ENCODE measurements at places on chromosomes 6 and 20.
A peak's percentile ranks its signal among the peaks of the same experiment; 100 is the strongest.

DNA sequence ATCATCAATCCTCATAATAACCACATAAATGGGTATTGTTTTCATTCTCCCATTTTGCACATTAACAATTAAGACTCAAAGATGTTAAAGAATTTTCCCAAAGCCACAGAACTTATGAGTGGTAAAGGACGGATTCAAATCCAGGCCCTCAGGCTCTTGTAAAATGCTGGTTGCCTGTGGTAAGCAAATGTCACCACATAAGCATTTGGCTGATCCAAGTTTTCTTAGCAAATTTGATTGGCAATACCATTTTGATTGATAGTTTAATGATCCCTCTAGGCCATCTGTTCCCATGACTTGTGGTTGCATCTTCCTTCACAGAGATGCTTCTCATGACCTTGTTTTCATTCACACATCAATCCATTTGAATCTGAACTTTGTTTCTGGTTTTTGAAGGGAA is 252.0 kb upstream of the RIN2 start:
- DNase-seq, result no peak

DNA sequence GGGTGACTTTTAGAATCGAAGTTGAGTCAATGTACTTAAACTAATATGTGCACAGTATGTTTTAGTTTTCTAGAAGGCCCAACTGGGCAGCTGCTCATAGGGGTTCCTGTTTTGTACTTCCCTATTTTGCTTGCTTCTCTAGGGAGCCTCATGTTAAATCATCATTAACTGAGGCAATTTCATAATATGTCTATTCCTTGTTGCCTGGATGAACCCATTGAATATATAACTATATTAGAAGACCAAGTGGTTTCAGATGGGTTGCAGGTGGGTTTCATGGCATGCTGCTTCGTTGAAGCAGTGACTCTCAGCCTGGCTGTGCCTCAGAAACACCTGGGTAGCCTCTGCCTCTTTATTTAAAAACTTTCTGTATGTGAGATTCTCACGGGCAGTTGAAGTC is 22.2 kb downstream of the CARMIL1 start:
- DNase-seq, result no peak

- no peak for DNase-seq
These were observed 6.0 kb downstream of the GNMT start for GRCh38 chr6:42966571-42966970.

DNA sequence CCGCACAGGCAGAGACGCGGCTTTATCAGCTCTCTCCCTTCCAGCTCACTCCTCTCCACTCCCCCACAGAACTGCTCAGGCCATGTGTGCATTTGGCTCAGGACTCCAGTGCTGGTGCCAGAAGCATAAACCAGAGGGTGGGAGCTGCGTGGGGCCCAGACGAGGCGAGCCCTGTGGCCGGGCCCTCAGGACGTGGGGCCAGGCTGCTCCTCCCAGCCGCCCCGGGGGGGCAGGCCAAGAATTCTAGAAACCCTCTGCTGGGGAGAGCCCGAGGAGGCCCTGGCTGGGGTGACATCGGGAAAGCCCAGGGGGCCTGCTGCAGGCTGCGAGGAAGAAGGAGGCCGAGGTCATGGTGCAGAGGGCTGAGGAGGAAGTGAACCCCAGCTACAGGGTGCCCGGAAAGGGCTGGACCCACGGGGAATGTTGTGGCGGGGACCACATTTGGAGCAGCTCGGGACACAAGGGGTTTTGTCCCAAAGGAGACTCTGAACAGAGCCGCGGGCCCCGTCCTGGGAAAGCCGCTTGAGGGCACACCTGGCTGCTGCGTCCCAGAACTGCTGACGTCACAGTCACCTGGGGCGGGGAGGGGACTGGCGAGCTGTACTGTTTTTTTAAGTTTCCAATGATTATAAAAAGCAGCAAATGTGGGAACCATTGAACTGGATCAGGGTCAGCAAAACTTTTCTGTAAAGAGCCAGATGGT is 107.1 kb downstream of the BANF2 start:
- DNase-seq, result no peak

- DNase-seq, result no peak
These were observed 155.5 kb upstream of the DST start for GRCh38 chr6:56798163-56798562.

DNA sequence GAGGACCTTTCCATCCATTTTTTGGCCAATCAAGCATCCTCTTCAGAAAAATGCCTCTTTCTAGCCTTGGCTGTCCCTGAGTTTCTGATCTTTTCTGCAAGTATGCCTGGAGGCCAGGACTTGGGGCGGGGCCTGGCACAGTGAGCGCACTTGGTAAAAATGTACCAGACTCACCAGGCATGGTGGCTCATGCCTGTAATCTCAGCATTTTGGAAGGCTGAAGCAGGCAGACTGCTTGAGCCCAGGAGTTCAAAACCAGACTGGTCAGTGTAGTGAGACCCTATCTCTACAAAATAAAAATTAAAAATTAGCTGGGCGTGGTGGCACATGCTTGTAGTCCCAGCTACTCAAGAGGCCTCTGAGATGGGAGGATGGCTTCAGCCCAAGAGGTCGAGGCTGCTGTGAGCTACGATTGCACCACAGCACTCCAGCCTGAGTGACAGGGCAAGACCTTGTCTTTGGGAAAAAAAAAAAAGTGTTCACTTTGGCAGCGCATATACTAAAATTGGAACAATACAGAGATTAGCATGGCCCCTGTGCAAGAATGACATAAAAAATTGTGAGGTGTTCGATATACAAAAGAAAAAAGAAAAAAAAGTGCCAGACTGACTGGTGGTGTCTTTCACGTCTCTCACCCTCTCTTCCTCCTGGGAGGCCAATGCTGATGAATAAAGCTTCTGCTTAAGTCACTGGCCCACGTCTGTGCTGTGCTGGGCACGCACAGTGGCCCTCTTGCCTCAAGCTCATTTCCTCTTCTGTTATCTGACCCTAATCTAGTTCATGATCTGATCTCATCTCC is 18.1 kb upstream of the SLC9A8 start:
- peak; percentile 20 for DNase-seq

GRCh38 chr20:53917145-53918019 is 153.0 kb downstream of the BCAS1 start:
- no peak for DNase-seq

GRCh38 chr6:93581371-93581770 is 162.0 kb upstream of the EPHA7 start:
- DNase-seq, result no peak

- DNase-seq, result no peak
These were observed 97.6 kb upstream of the DEFB112 start for GRCh38 chr6:50147371-50147770.

GRCh38 chr6:124812067-124812466 is 150.2 kb upstream of the RNF217 start:
- no peak for DNase-seq

- DNase-seq, result no peak
These were observed 9.7 kb downstream of the NOTCH4 start for GRCh38 chr6:32214126-32214525.

DNA sequence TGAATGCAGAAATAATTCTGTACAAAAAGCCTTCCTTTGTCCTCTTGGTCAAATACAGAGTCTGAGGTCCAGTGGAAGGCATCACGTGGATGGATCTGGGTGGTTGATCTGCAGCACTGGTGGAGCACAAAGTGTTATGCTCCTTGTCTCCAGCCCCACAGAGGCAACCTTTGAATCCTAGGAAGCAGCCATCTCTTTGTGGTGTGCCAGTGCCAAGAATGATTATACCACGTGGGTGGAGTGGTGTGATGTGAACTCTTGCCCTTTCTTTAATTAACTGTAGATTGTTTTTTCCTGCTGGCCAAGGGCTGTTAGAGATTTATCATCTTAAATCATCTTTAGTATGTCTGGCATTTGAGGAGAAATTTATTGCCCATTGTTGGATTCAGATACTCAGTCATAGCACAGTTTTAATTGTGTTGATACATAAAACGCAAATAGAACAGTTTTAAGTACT is 31.1 kb downstream of the NCOA7 start:
- DNase-seq, result no peak

GRCh38 chr20:20229595-20229994 is 138.3 kb upstream of the INSM1 start:
- DNase-seq, result no peak

- no peak for DNase-seq
These were observed 7.5 kb downstream of the SNX5 start for GRCh38 chr20:17960927-17961586.

DNA sequence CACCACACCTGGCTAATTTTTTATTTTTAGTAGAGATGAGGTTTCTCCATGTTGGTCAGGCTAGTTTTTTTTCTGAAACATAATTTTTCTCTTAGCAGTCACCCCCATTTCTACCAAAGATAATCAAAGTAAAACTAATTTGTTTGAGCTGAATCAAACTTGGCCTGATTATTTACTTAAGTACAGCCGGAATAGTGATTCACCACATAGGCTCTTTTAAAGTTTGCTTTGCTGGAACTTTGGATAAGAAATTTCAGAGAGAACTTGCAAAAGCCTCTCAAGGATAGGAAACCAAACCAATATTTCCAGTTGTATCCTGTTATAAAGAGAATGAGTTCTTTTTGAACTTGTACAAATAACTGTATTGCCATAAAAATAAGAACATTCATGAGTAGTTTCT is 105.0 kb upstream of the SYNCRIP start:
- DNase-seq, result no peak

- DNase-seq, result peak; percentile 63
These were observed 5.0 kb downstream of the HLA-A start for GRCh38 chr6:29947077-29947980.

DNA sequence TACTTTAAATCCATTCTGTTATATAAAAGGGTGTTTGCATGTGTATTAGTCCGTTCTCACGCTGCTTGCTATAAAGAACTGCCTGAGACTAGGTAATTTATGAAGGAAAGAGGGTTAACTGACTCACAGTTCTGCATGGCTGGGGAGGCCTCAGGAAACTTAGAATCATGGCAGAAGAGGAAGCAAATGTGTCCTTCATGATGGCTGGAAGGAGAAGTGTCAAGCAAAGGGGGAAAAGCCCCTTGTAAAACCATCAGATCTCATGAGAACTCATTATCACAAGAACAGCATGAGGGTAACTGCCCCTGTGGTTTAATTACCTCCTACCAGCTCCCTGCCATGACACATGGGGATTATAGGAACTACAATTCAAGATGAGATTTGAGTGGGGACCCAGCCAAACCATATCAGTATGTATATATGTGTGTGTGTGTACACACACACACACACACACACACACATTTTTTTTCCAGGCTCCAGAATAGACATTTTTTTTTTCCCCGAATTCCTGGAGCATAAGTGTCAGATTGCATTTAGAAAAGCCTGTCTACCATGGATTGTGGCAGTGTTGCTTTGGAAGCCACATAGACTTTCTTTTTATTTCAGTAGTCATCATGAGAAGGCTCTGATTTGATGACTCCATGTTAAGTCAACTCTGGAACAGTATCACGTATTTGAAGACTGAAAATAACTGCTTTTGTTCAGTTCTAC is 31.5 kb downstream of the KDM1B start:
- no peak for DNase-seq

DNA sequence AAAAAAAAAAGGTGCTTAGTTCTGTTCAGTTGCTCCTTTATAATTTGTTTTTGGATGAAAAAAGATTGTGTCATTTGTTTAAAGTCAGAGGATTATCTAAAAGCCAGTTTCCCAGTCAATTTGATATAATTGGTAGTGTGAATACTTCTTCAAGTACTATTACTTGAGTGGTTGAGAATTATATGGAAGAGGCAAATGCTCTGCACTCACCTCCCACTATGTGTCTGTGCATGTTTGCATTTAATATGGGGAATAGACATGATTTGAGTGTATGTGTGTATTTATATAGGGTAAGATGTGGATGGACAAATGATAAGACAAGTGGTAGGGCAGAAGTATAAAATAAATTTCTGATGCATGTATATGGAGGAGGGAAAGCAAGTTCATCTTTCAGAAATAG is 15.8 kb downstream of the GJA1 start:
- no peak for DNase-seq

DNA sequence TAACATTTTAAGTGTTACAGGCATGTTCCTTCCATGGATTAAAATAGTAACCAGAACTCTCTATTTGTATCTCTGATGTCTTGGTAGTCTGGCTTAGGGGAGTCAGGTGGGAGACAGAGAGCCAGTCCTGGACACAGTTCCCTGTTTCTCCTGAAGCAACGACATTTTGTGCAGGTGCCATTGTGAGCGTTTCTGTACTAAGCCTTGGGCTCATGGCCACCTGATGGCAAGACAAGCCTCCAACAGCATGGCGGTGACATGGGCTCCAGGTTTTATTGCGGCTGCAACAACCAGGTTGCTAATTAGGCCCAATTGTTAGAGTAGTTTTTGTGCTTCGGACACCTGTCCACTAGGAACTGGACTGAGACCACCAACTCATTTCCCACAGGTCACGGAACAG is 105.3 kb downstream of the PRDM13 start:
- DNase-seq, result no peak

- no peak for DNase-seq
These were observed 203.2 kb downstream of the COL9A1 start for GRCh38 chr6:70099732-70100131.

GRCh38 chr6:28968476-28968875 is 36.6 kb downstream of the ZNF311 start:
- DNase-seq, result no peak

DNA sequence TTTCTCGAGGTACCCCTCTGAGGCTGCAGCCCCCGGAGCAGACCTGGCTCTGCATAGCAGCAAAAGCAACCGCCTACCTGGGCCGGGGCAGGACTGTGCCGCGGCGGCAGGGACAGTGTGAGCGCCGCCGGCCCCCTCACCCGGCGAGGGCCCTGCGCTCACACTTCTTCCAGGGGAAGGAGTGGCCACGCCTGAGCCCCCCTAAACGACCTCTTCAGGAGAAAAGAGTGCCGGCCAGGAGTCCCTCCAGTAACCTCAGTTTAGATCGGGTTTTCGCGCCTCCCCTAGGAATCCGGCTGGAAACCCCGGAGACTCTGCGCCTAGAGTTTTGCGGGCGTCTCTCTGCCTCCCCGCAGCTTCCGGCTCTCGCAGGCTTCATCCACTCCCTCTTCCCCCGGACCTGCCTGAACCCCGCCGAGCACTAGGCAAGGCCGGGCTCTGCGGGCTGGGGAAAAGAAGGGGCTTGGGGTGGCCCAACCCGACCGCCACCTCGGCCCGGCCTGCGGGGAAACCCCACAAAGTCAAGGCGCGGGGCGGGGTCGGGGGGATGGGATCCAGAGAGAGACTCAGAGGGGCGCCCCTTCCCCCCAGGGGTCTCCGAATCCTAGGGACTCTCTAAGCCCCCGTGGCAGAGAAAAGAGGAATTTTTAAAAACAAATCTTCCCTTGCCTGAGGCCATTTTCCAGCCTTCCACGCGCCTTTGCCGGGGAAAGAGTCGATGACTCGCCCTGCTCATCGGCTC is 558 bp downstream of the LINC00237 start:
- no peak for DNase-seq

- no peak for DNase-seq
These were observed 6.1 kb downstream of the COL21A1 start for GRCh38 chr6:56241124-56241802.
